ENCODE measurements at places on chromosomes 2 and 18.

DNA sequence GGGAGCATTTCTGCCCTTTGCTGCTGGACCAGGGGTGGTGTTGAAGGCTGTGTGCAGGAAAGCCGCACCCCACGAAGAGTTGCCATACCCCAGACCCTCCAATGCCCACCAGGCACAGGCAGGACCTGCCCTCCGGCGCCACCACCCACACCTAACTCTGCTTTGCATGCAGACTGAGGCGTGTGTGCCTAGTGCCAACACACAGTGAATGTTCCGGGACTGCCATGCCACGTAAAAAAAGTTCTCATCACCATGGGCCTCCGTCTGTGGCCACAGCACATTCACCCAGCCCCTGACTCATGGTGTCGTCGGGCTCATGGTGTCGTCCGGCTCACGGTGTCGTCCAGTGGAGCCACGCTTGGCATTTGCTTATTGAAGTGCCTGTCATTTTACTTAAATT, 184.9 kb upstream of the RAB6C start:
- DNase-seq = no peak

DNA sequence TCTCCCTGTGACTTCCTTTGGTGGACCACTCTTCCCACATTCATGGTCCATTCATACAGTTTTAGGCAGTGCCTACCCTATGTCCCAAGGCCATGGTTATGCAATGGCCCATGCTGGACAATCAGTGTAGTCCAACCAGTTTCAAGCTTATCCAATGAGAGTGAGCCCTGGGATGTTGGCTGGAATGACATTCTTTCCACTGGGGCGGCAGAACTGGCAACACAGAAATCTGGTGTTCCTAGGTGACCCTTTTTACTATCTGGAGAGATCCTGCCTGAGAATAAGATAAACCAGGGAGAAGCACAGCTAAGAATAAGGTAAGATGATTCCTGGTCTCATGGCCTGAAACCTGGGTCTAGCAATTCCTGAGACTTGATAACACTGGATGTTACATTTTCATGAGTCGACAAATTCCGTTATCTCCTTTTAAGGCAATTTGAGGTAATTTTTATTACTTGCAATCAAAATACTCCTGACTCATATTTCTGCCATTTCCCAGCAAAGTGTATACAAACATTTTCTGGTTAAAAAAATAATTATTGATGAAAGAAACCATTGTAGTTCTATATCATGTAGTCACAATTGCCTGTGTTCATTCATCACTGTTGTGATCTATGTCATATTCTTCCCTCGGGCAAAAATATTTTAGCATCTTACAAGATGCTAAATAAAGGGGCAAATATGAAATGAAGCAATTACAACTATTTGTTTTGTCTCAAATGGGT, 271.5 kb upstream of the LYPD1 start:
- no peak for DNase-seq

- DNase-seq = no peak
These were observed 68.0 kb upstream of the RIOK3 start for GRCh38 chr18:23384778-23385736.

DNA sequence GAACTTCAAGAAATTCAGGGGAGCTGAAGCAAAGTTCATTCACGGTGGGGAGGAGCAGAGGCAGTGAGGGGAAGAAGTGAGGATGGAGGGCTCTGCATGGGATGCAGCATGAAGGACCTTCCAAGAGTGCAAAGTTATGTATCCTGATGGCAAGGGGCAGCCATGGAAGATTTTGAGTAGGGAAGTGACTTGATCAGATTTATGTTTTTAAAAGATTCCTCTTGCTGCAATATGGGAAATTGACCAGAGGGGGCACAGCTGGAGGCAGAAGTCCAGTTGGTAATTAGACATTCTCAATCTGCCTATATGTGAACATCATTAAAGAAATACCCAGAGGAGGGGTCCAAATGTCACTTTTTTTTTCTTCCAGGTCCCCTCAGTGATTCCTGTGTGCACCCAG, 21.5 kb upstream of the ANXA4 start:
- DNase-seq = no peak

DNA sequence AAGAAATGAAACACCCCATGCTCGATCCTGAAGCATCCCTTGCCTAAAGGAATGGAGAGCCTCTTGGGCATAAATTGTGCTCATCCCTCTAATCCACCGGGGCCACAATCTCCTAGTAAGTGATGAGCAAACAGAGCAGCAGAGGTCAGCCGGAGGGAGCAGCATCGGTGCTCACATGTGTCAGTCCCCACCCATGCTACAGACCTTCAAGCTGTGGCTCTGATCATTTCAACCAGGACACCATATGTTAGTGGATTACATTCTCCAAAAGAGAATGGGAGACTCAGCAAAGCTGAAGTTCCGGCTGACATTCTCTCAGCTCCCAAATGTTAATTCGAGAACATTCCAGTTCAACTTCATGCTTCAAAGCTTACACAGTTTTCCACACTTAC, 75.6 kb downstream of the AAK1 start:
- DNase-seq = no peak

DNA sequence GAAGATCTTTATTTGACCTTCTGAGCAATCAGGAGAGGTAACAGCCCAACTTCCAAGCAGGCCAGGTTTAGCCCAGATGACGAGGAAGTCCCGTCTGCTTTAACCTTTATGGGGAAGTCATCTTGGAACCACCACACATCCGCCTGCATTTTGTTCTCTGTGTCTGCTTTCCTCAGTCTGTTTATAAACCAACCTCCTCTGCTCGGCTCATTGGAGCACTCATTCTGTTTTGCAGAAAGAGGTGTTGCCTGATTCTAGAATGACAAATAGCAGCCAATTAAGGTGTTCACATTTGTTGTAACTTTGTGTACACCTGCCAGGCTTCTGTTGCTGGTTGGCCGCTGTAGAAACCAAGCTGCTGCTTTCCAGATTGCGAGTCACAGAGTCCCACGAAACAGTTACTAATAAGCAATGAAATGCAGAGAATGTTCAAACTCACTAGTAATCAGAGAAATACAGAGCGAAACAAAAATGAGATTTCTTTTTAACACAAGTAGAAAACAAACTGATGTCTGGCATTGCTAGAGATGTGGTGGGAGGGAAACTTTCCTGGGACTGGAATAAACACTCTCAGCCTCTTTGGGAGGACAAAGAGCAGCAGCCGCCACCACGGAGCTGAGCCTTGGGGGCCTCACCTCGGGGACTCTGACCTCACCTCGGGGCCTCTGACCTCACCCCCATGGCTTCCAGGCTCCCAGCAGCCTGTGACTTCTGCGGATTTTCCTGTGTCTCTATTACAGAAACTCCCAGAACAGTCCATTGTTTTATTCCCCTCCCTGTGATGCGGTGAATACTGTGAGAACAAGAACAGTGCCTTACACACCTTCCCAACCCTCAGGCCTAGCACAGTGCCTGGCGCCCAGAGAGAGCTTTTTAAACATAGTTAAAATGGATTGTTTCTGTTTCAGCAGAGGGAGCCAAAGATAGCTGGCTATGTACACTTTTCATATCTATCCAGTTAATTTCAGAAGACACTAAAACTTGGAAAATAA, 64.0 kb downstream of the MBP start:
- DNase-seq = no peak

DNA sequence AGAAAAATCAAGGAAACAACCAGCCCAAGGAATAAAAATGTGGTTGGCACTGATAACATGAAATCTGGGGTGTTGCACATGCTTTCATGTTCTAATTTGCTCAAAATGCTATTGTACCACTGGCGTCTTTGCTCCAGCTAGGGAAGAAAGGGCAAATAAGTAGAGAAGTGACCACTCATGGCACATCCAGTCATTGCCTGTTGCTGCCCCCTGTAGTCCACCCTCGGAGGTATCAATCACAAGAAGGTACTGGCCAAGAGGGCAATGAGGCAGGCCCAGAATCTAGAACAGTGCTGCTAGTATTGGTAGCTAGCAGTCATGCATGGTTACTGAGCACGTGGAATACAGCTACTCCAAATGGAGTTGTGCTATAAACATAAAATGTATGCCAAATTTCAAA, 213.4 kb downstream of the CDCA7 start:
- no peak for DNase-seq

GRCh38 chr18:23149570-23149969, 14.3 kb downstream of the CABLES1 start:
- DNase-seq = no peak

- no peak for DNase-seq
These were observed 28.1 kb upstream of the SCYGR2 start for GRCh38 chr2:227570615-227571014.

DNA sequence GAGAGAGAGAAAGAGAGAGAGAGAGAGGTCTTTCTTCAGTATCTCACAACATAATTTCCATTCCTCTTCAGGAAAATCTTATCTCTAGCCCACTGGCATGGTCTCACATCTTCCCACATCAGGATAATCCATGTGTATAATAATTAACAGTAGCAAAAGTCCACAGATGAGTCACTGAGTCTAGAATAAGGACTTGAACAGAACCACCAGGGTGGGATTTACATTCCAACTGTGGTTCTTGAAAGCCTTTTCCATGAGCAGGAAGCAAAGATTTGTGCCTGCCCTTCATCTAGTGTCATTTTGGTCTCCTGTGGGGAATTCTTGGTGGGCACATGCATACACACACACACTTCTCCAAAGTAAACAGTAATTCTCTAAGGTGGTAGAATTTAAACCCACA, 107.1 kb upstream of the TCF4 start:
- no peak for DNase-seq

GRCh38 chr2:126270587-126270986, 385.4 kb upstream of the GYPC start:
- no peak for DNase-seq

GRCh38 chr2:74071426-74071825, 76.3 kb downstream of the BOLA3 start:
- DNase-seq = no peak

DNA sequence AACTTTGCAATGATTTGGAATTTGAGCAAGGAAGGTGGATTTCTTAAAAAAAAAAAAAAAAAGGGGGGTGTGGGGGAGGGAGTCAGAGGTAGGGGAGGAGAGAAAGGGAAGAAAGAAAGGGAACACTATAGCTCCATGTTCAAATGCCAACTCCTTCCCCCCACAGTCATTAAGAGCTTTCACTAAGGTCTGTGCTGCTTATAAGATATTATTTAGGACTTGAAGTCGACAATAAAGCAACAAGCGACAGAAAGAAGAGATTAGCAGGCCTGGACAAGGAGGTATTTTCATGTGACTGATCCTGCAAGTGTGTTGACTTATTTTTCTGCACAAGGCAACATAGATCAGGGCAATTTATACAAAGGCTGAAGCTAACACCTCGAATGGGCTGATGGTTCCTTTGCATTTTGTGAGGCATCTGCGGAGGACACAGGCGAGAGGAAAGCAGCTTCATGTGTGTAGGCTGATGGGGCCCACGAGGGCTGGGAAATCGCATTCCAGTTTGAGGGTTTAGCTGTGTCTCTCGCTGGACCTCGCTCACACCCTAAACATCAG, 382.0 kb downstream of the SOX11 start:
- no peak for DNase-seq

DNA sequence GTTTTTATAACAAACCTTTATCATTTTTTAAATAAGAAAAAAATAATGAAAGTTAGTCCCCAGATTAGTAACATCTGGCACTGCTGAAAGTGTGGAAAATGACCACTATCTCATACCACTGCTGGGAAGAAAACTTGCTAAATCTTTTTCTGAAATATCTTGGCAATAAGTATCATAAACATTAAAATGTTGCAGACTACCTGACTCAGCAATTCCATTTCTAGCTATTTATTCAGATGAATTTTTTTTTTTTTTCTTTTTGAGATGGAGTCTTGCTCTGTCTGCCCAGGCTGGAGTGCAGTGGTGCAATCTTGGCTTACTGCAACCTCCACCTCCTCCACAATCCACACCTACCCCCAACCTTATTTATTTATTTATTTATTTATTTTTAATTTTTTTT, 35.3 kb upstream of the SOS1 start:
- no peak for DNase-seq

- DNase-seq = no peak
These were observed 76.0 kb downstream of the NCK2 start for GRCh38 chr2:105820691-105821090.

- DNase-seq = no peak
These were observed 39.4 kb downstream of the SCTR start for GRCh38 chr2:119484834-119485233.

DNA sequence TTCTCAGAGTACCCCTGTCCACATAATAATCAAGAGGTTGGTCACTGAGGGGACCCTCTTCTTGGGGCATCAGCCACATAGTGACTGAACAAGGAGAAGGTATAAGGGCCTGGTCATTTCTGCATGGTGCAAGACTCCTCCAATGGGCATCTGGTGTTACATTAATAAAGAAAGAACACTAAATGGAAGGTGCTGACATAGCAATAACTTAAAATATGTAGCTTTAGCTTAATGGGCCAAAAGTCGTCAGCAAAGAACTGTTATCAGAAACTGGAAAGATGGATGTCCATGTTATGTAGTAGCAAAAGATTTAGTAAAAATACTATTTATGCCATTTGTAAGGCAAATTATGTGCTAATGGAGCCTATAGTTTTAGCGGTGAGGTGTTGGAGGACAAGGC, 916.5 kb upstream of the SOX11 start:
- no peak for DNase-seq

GRCh38 chr2:74893332-74893731, 59.4 kb downstream of the HK2 start:
- no peak for DNase-seq

DNA sequence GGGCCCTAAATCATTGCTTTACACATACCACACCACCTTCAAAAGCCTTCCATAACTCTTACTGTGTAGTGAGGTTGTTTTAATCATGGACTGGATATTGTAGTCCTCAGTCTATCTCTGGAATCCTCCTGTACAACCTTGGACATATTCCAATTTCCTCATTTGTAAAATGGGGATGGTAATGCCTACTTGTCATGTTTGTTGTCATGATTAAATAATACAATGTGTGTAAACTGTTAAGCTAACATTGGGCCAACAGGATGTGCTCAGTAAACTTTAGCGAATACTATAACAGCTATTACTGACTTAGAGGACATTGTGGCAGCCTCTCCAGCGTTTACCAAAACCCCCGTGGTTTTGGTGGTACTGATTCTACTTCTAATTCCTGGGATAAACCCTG, 74.7 kb upstream of the PTPRM start:
- DNase-seq = no peak

- no peak for DNase-seq
These were observed 27.2 kb downstream of the TANC1 start for GRCh38 chr2:158995677-158996049.

DNA sequence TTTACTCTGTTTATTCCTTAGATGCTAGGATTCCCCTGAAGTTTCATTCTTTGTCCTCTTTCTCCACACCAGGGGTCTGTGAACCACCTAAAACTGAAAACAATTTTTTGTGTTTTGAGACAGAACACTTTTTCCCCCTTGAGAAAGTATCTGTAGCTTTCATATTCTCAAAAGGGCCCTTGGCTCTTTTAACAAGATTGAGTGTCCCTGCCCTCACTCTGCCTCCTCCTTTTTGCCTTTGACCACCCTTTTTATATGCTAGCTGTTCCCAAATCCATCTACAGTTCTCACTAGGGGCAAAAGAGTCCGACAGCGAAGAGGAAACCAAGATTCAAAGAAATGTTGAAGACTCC, 883 bp upstream of the EHBP1 start:
- DNase-seq = no peak

DNA sequence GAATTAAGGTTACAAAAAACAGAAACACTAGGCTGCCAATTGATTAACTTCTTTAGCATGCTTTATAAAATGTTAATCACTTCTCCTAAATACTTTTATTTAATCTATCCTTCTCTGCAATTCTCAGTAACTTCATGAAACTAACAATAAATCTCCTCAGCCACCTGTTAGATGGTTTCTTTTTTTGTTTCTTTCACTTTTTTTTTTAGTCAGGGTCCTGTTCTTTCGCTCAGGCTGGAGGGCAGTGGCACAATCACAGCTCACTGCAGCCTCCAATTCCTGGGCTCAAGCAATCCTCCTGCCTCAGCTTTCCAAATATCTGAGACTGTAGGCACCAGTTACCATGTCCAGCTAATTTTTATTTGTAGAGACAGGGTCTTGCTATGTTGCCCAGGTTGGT, 213.4 kb upstream of the STK17B start:
- no peak for DNase-seq
